ENCODE measurements at places on chromosomes 13 and 19. TPM values are rescaled to one million over a fixed set of nuclear protein-coding genes. Genes with fewer than 3 reads are reported as not detected.

DNA sequence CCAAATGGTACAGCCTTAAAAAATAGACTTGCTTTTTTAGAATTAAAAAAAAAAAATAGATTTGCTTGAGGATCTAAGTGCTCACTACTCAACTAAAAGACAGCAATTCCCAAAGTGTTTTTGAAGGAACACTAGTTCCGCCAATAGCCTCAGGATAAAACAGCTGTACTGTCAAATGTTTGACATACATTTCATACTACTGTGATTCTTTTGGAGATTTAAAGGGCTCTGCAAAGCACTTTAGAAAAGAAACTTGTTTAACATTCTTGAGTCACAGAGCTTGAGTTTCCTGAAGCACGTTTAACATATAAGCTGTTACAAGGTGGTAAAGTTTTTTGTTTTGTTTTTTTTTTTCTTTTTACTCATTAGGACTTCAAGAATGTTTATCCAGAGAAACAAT, 23.1 kb upstream of the KLF5 start:
- H3K27me3 ChIP-seq = no peaks in the 10 kb centered on the region
- no peak overlapping the region for H3K4me3 ChIP-seq
- no peak for DNase-seq
- H3K36me3 ChIP-seq = no peaks in the 10 kb centered on the region

GRCh38 chr13:79686441-79686840, 205.5 kb downstream of the NDFIP2 start:
- H3K36me3 ChIP-seq = peaks cover 4% of the 10 kb centered on the region
- peaks cover 3% of the 10 kb centered on the region for H3K27me3 ChIP-seq
- DNase-seq = no peak
- H3K4me1 ChIP-seq = no peaks in the 10 kb centered on the region
- no peak overlapping the region for H3K27ac ChIP-seq
- H3K4me3 ChIP-seq = no peak overlapping the region

DNA sequence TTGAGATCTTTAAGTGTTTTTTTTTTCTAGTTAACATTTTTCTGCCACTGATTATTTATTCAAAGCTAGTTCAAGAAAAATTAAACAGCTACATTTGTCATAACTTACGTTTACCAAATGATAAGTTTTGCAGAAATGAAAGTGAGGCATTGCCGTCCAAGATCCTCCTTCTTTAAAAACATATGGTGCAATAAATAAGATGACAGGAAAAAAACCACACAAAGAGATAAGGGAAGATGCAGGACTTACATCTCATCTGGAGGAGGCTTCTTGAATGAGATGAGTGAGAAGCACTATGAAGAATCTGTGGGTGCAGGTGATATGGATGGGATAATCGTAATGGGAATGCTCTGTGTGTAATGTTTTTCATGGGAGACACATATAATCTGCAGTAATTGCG, 12.4 kb downstream of the TNFSF13B start:
- no peak overlapping the region for H3K4me3 ChIP-seq
- H3K27ac ChIP-seq = no peak overlapping the region
- peaks cover 4% of the 10 kb centered on the region for H3K36me3 ChIP-seq
- H3K4me1 ChIP-seq = no peaks in the 10 kb centered on the region

Gene CBARP
- polyA plus RNA-seq = not detected

Gene SERPINE3
- polyA plus RNA-seq = not detected

DNA sequence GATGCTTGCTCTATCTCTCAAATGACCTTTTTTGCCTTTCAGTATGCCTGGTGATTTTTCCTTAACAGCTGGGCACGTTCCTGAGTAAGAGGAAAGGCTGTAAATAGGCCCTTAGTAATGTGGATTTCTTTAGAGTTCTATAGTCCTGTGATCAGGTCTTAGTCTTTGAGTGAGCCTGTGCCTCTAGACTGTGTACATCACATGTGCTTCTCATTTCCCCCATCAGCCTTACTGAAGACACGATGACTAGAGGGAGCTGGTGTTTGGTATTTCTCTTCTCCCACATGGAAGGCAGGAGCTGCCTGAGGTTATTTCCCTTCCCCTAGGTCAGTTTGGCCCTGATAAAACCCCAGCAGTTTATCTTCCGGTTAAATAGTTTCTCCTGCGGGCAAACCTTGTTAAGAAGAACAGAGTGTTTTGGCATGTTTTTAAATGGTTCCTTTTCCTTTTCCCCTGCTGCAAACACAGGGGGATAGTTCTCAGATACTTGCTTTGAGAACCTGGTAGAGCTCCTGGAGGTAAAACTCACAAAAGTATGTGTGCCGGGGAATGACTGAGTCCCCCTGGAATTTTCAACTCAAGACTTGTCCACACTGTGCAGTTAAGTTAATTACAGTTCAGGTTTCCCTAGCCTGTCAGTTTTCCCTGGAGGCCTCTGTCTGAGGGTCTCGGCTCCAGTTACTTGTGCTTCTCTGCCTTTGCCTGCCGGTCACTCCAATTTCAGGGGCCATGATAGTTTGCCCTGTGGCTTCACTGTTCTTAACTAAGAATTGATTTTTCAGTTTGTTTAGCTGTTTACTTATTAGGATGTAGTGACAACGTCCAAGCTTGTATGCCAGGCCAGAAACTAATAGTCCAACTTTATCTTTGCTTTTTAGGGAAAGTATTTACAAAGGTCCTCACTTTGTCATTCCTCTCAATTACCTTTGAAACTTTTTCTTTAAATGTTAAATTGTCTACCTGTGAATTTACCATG, 94.4 kb downstream of the URI1 start:
- H3K4me3 ChIP-seq = no peak overlapping the region
- H3K4me1 ChIP-seq = no peaks in the 10 kb centered on the region
- H3K36me3 ChIP-seq = peaks cover 54% of the 10 kb centered on the region
- peak overlapping the region; percentile 5 for H3K27ac ChIP-seq

Gene ADGRE2
- polyA plus RNA-seq = 0.35 TPM

GRCh38 chr13:54415753-54416366, 1387.2 kb downstream of the OLFM4 start:
- no peaks in the 10 kb centered on the region for H3K36me3 ChIP-seq
- H3K4me3 ChIP-seq = no peak overlapping the region
- no peak for DNase-seq
- peak overlapping the region; percentile 33 for H3K27ac ChIP-seq

DNA sequence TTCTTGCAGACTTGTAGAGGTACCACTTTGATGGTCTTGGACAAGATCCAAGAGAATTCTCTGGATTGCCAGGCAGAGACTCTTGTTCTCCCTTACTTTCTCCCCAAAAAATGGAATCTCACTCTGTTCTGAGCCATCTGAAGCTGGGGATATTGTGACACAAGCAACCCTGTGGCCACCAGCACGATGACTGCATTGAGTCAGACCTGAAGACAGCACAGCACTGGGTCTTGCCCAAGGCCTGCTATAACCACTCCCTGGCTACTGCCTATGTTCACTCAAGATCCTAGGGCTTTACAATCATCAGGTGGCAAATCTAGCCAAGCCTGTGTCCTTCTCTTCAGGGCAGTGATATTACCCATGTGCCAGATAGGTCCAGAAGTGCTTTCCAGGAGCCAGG, 202.5 kb upstream of the SERP2 start:
- H3K4me3 ChIP-seq = no peak overlapping the region
- no peak for DNase-seq
- H3K27me3 ChIP-seq = no peaks in the 10 kb centered on the region

Gene SPACA4
- polyA plus RNA-seq = not detected

DNA sequence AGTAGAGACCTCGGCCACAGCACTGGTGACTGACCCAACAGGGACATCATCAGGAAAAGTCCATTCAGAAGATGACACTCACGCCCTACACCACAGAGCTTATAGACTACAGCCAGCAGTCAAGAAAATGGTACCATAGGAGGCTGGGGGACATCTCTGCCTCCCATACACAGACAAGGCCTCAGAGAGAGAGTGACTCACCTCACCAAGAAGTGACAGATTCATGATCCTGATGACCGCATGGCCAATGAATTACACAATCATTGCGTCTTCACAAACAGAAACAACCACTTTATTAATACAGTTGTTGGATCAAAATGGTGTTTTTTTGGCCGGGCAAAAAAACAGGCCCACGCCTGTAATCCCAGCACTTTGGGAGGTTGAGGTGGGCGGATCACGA, 260.8 kb upstream of the TSHZ3 start:
- no peaks in the 10 kb centered on the region for H3K36me3 ChIP-seq
- H3K4me3 ChIP-seq = no peak overlapping the region
- no peaks in the 10 kb centered on the region for H3K4me1 ChIP-seq
- no peak for DNase-seq

GRCh38 chr19:48970923-48971395, 5.8 kb downstream of the FTL start:
- DNase-seq = peak; percentile 72
- no peak overlapping the region for H3K27ac ChIP-seq
- H3K4me1 ChIP-seq = peaks cover 19% of the 10 kb centered on the region
- no peaks in the 10 kb centered on the region for H3K27me3 ChIP-seq
- H3K4me3 ChIP-seq = no peak overlapping the region

Gene NLRP4
- polyA plus RNA-seq = 0.76 TPM

Gene SHC2
- polyA plus RNA-seq = not detected

GRCh38 chr13:112819816-112820215, 130.0 kb downstream of the ATP11A start:
- DNase-seq = no peak
- H3K27me3 ChIP-seq = no peaks in the 10 kb centered on the region
- no peak overlapping the region for H3K27ac ChIP-seq
- H3K36me3 ChIP-seq = peaks cover 47% of the 10 kb centered on the region
- no peaks in the 10 kb centered on the region for H3K4me1 ChIP-seq

Gene WDR87
- not detected for polyA plus RNA-seq

DNA sequence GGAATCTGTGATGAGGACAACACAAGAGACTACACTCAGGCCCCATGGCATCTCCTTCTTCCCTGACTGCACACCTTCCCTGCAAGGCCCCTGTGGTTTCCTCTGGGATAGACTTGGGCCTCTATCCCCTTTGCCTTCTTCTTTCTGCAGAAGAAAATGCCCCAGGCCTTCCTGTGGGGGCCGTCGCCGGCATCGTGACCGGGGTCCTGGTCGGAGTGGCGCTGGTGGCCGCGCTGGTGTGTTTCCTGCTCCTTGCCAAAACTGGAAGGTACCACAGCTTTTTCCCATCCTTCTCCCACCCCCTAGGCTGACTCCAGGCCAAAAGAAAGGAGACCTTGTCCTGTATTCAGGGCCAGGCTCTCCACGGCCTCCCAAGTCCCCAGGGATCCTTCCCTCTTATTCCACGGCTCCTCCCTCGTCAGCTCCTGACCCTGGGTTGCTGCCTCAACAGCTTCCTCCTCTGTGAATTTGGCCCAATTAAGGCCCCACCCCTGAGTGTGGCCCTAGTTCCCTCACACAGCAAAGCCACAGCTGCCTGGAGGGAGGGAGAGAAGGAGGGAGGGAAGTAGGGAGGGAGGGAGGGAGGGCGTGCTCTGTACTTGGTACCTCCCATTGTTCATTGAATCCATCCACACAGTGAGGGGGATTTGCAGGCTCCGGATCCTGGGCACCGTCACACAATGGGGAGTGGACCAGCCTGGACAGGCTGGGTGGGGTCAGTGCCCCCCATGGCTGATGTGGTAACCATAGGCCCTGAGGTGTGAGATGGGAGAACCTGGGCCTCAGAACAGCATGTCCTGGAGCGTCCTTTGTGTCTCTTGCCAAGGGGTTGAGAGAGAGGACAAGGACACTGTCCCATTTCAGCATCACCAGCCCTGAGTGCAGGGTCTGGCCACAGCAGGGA, 12.5 kb downstream of the CEACAM3 start:
- no peak overlapping the region for H3K4me3 ChIP-seq
- DNase-seq = no peak
- peaks cover 30% of the 10 kb centered on the region for H3K4me1 ChIP-seq
- H3K36me3 ChIP-seq = no peaks in the 10 kb centered on the region

- no peaks in the 10 kb centered on the region for H3K36me3 ChIP-seq
- no peak overlapping the region for H3K27ac ChIP-seq
- peaks cover 4% of the 10 kb centered on the region for H3K4me1 ChIP-seq
- no peak for DNase-seq
Measured at GRCh38 chr19:35363711-35364425, 5.6 kb downstream of the FFAR3 start.

- no peaks in the 10 kb centered on the region for H3K27me3 ChIP-seq
- no peak overlapping the region for H3K4me3 ChIP-seq
- H3K27ac ChIP-seq = no peak overlapping the region
Measured at GRCh38 chr19:57611113-57611512, 2.9 kb upstream of the ZNF134 start.

Gene DCLK1
- polyA plus RNA-seq = not detected

GRCh38 chr13:48216204-48216711, 16.7 kb upstream of the ITM2B start:
- H3K27ac ChIP-seq = no peak overlapping the region
- no peak for DNase-seq
- H3K27me3 ChIP-seq = peaks cover 7% of the 10 kb centered on the region
- H3K36me3 ChIP-seq = peaks cover 8% of the 10 kb centered on the region
- H3K4me3 ChIP-seq = no peak overlapping the region
- peaks cover 17% of the 10 kb centered on the region for H3K4me1 ChIP-seq

DNA sequence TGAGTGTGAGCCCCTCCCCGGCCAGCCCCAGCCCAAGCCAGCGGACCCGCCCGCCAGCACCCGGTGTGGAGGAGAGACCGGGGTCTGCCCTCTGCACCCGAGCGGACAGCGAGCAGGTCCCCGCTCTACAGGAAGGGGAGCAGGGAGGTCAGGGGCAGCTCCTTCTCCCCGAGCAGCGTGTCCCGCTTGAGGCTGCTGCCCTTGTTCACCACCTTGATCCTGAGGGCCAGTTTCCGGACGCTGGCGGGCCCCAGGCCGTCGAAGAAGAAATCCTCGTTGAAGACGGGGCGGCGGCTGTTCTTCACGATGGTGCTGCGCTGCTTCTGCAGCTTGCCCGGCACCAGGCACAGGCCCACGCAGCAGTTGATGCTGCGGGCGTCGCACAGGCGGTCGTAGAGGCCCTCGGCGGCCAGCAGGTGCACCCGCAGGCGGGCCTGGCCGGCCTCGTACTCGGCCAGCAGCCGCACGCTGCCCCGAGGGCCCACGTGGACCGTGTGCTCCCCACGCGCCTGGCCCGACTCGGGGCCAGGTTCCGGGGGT, 1.9 kb downstream of the C2CD4C start:
- H3K36me3 ChIP-seq = no peaks in the 10 kb centered on the region
- H3K4me3 ChIP-seq = peak overlapping the region; percentile 81
- H3K4me1 ChIP-seq = peaks cover 7% of the 10 kb centered on the region

DNA sequence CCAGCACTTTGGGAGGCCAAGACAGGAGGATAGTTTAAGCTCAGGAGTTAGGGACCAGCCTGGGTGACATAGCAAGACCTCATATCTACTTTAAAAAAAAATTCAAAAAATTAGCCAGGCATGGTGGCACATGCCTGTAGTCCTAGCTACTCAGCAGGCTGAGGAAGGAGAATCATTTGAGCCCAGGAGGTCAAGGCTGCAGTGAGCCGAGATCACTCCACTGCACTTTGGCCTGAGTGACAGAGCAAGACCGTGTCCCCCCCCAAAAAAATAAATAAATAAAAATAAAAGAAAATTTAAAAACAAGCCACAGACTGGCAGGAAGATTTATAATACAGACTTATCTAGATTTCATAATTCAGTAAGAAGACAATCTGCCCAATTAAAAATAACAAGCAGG, 14.8 kb downstream of the PSPC1 start:
- H3K4me1 ChIP-seq = peaks cover 7% of the 10 kb centered on the region
- peak overlapping the region; percentile 47 for H3K27ac ChIP-seq
- no peaks in the 10 kb centered on the region for H3K27me3 ChIP-seq
- DNase-seq = no peak
- H3K4me3 ChIP-seq = no peak overlapping the region
- H3K36me3 ChIP-seq = peaks cover 5% of the 10 kb centered on the region

All from naive B cell (primary cell).